Activated T-cell treated with anti-CD3 and anti-CD28 coated beads for 4 hours (primary cell): ENCODE measurements at places on chromosomes 3 and 15.

GRCh38 chr3:122973893-122974615 lies 53.5 kb downstream of the SEMA5B start:
- DNase-seq, result no peak

GRCh38 chr15:90205050-90205848 lies 4.1 kb downstream of the SEMA4B start:
- no peak for DNase-seq

GRCh38 chr3:35079403-35079802 lies 559.9 kb upstream of the ARPP21 start:
- no peak for DNase-seq

DNA sequence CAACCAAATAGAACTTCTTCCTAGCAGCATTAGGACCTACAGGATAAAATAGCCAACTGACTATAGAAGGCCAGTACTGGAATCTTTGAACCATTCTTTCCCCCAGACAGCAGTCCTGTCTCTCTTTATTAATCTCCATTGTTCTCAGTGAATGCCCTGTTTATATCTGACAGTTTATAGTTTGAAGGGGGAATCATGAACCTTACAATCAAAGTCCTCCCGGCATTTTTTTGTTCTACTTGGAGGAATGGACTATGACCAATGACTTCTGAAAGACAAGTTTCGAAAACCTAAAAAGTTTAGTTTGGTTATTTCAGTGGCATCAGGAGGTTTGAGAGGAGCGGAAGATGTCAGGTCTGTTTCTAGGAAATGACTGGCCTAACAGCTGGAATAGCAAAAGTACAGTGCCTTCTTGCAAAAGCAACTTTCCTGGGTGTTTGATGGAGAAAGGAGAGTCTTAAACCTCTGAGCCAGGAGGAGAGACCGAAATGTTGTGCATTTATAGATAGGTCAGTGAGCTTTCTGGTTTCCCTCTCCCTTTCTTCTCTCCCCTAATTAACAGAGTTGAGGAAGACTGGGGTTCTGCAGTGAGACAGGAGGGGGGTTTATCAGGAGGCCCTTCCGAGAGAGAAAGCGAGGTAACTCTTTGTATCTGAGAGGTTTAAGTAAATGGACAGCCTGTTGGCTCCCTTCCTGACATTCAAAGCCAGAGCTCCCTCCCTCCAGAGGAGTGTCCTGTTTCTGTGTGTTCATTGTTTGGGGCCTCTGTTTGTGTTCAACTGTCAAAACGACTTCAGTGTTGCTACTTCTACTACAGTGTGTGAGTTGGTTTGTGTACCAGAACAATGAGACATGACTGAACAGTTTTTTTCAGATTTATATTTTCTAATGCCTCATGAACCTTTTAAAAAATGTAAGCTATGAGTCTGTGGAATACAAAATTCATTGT lies 383.0 kb upstream of the RARB start:
- DNase-seq, result no peak

- no peak for DNase-seq
Measured at GRCh38 chr15:72389231-72389630, 8.9 kb upstream of the TMEM202 start.

GRCh38 chr15:22947101-22948000 lies 32.8 kb downstream of the CYFIP1 start:
- no peak for DNase-seq

DNA sequence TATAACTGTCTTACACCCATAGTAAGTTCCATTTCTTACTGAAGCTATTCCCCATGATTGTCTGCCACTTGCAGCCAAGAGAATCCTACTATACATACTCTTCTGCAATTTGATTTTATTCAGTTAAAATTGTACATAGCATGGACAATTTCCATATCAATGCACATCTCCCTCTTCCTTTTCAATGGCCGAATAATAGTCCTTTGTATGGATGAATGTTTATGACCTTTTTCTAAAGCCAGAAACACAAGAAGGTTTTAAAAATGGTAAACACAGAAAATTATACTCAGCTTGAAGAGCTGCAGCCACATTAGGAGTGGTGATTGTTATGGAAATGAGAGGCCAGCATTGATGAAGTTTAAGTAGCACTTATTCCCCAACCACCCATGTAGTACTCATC lies 8.5 kb upstream of the ERC2 start:
- no peak for DNase-seq

GRCh38 chr3:133828576-133829309 lies 23.1 kb downstream of the SRPRB start:
- DNase-seq, result no peak

DNA sequence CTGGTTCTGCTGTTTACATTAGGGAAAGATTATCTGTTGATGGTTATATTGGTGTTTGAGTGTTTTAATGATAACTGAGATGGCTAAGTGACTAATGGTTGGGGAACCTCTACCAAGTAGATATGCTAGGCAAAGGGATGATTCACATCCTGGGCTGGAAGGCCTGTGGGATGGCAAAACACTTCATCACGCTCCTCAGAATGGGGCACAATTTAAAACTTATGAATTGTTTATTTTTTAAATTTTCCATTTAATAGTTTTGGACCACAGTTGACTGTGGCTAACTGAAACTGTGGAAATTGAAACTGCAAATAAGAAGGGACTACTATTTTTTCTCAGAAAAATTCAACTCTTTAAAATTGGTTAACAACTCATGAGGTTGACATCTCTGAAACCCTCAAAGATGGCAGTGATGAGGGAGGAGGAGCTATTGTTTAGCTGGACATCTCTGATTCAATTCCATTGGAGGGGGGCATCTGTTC lies 100.5 kb upstream of the ZBED2 start:
- no peak for DNase-seq

GRCh38 chr3:12886736-12887135 lies 45.4 kb upstream of the RPL32 start:
- DNase-seq, result no peak

- no peak for DNase-seq
Measured at GRCh38 chr15:101018016-101018415, 98.9 kb downstream of the LRRK1 start.

GRCh38 chr15:64982472-64982871 lies 7.2 kb downstream of the SPG21 start:
- DNase-seq, result no peak

- no peak for DNase-seq
Measured at GRCh38 chr3:3848923-3849275, 49.7 kb downstream of the LRRN1 start.

- no peak for DNase-seq
Measured at GRCh38 chr15:70236341-70237086, 138.8 kb upstream of the TLE3 start.

- no peak for DNase-seq
Measured at GRCh38 chr3:23804441-23805209, 1.1 kb upstream of the UBE2E1 start.

DNA sequence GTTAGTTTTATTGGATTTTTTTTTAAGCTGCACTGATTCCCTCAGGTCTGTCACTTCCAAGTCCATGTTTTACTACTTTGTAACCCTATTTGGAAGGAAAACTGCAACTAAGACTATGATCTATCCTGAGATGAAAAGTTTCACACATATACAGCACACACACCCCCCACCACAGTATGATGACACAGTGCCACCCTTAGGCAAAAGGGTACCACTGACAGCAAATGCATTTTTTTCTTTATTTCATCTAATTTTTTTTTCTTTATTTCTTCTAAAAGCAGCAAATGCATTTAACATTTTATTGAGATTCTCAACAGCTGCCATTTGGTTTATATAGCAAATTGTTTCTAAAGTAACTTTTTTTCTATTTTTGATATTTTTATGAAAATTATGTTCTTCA lies 21.2 kb downstream of the NGRN start:
- peak; percentile 26 for DNase-seq
